ENCODE measurements at places on chromosomes 11 and 22. TPM values are rescaled to one million over a fixed set of nuclear protein-coding genes. Genes with fewer than 3 reads are reported as not detected.

Gene PRMT3
- 26.5 TPM for total RNA-seq

Gene LRRC56
- total RNA-seq = 3.4 TPM

Gene ARHGAP8
- total RNA-seq = 33.7 TPM

DNA sequence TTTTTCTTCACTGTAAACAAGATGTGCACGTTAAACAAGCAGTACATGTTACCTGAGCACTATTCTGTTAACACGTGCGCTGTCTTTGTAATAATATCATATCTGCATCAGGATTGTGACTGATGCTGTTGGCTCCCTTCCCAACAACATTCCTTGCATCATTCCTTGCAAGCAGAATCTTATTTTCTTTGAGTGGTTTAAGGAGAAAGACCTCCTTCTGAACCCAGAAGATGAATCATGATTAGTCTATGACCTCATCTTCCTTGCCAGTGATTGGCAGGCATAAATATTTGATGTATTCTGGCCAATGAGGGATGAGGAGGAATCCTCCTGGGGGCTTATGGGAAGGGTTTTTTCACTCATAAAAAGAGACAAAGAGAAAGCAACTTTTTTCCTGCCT is 46.2 kb downstream of the C11orf71 start:
- no peak for DNase-seq

- no peak for DNase-seq
These were observed 178.8 kb downstream of the IGLL1 start for GRCh38 chr22:23401111-23401909.

GRCh38 chr11:38456371-38456770 is 1858.3 kb upstream of the RAG2 start:
- DNase-seq = no peak

Measured in ureter (tissue), 1 donor.